ENCODE measurements at places on chromosomes 6 and 20.

DNA sequence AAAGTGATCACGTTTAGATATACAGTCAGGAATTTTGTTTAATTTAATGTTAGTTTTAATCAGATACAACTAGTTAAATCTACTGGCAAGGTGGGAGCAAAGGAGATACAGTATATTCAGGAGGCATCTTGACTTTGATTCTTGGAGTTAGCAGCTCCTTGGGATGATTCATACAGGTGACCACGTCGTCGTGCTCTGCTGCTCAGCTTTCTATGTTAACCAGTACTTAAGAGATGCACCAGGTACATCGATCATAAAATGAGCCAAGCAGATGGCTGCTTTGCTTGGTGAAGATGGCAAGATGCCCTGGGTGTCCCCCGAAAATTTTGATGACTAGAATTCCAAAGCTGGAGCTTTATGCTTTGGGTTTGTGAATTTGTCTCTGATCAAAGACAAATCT, 64.7 kb downstream of the TBC1D7 start:
- DNase-seq: no peak

DNA sequence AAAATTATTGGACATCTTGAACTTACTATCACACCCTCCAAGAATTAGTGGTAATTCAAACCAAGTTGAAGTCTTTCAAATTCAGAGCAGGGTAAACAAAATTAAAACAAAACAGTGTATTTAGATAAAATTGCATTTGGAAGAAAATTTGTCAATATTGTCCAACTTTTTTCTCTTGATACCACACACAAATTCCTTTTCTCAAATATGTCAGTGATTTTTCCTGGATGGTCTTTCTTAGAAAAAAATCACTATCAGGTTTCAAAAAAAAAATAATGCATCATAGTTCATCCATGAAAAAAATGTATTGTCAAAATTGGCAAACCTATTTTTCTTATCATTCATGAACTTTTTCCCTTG, 667.1 kb downstream of the TENT5A start:
- no peak for DNase-seq

DNA sequence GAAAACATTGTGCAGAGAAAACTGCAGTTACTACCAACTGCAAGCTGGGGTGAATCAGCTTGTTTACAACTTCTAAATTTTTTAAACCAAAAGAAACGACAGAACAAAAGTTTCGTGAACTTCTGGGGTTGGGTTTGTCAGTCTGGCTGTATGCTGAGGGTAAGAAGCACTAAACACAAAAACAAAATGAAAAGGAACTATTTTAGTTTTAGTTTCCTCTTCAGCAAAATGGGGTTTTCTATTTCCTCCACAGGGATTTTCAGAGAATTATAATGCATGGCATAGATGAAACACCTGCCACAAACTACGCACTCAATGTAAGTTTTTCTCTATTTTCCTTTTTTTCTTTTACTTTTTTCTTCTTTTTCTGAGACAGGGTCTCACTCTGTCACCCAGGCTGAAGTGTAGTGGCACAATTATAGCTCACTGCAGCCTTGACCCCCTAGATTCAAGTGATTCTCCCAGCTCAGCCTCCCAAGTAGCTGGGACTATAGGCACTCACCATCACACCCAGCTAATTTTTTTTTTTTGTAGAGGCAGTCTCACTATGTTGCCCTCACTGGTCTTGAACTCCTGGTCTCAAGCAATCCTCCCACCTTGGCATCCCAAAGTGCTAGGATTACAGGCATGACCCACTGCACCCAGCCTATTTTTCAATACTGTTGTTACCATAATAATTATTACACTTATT, 40.6 kb downstream of the CGA start:
- DNase-seq: no peak

GRCh38 chr6:17167327-17167979, 65.6 kb downstream of the STMND1 start:
- no peak for DNase-seq

GRCh38 chr6:17945575-17945974, 41.9 kb downstream of the KIF13A start:
- no peak for DNase-seq

GRCh38 chr20:1484438-1485116, 6.6 kb downstream of the SIRPB2 start:
- no peak for DNase-seq

DNA sequence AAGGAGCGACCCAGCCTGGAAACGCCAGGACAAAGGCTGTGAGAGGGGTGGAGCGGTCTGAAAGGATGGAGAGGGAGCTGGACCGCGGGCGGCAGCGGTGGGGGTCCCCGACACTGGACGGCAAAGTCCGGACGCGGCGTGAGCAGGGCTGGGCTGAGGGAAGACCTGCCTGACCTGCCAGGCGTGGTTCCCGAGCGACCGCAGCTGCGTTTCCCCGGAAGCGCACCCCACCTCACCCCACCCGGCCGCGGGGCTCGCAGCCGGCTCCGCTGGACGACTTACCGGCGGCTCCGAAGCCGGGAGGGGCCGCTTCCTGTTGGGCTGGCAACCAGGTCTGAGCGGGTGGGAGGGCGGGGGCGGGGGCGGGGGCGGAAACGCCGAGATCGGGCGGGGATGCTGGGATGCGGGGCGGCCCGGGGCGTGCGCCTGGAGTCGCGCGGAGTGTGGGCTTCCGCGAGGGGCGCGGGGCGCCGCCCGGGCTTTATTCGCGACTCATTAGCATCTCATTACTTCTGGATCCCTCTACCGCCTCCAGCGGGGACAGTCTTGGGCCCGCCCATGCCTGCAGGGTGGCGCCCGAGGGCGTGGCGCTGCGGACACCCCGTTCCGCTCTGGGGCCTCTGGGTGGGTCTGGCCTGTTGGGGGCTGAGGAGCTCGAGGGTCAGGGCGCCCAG, at the start of gene MICAL1:
Gene MICAL1 (minus strand): TSS at position 336 of the 674 bp plus-strand sequence. CDS start 1,576 bp downstream, outside the sequence.
- DNase-seq: no peak

- DNase-seq: no peak
Measured at GRCh38 chr6:93219447-93219846, 199.9 kb downstream of the EPHA7 start.

DNA sequence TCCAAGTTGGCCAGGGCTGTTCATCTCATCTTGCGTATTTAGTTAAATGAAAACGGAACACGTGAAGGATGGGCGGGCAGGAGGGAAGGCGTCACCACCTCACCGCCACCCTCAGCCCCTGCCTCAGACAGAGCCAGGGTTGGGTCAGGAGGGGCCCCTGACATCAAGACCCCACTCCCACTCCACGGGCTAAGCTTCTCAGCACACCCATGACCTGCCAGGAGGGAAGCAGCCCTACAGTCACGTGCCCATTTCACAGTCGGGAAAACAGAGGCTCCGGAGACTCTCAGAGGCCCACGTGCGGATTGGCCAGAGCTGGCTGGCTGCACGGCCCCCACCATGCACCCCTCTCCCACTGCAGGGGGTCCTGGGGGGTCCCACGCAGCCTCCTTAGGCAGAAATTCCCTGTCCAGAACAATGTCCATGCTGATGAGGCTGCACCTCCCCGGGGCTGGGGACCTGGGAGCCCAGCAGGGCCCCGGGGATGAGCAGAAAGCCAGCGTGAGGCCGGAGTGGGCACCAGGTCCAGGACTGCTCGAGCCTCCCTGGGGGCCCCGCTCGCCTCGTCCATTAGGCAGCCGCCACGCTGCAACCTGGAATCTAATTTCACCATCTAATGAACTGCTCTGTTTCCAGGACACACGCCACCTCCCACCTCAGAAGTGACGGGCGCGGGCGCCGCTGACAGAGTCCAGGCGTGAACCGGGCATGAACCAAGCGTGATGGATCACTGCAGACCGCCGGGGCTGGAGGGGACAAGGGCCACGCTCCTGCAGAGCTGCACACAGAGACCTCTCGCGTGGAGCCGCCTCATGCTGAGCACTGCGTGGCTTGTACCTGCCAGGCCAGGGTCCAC, 15.8 kb downstream of the KCNQ2 start:
- DNase-seq: no peak

DNA sequence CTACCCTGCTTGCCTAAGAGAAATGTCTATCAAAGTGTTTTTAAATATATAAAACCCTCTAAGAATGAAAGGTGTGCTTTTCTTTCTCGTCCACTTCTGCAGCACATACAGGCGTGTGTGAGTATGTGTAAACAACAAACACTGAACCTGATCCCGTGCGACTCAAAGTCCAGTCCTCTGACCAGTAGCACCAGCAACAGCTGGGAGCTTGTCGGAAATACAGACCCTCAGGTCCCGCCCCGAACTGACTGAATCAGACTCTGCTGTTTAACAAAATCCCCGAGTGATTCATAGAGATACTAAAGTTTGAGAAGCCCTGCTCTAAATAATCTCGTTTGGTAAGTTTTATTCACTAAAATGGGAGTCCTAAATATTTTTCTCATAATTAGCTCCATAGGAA, 208.0 kb upstream of the KCNQ5 start:
- DNase-seq: no peak

- DNase-seq: no peak
Measured at GRCh38 chr20:37123441-37123840, 27.6 kb upstream of the RBL1 start.

GRCh38 chr6:37242429-37243052, 15.0 kb upstream of the TBC1D22B start:
- DNase-seq: no peak

GRCh38 chr6:98280492-98280891, 553.9 kb upstream of the POU3F2 start:
- DNase-seq: no peak
